ENCODE measurements at places on chromosomes 7 and 10. TPM values are rescaled to one million over a fixed set of nuclear protein-coding genes. Genes with fewer than 3 reads are reported as not detected.

GRCh38 chr10:819816-820215, 111.7 kb downstream of the LARP4B start:
- no peak for ATAC-seq

GRCh38 chr7:93015101-93015778, 102.5 kb downstream of the SAMD9 start:
- no peak for ATAC-seq

DNA sequence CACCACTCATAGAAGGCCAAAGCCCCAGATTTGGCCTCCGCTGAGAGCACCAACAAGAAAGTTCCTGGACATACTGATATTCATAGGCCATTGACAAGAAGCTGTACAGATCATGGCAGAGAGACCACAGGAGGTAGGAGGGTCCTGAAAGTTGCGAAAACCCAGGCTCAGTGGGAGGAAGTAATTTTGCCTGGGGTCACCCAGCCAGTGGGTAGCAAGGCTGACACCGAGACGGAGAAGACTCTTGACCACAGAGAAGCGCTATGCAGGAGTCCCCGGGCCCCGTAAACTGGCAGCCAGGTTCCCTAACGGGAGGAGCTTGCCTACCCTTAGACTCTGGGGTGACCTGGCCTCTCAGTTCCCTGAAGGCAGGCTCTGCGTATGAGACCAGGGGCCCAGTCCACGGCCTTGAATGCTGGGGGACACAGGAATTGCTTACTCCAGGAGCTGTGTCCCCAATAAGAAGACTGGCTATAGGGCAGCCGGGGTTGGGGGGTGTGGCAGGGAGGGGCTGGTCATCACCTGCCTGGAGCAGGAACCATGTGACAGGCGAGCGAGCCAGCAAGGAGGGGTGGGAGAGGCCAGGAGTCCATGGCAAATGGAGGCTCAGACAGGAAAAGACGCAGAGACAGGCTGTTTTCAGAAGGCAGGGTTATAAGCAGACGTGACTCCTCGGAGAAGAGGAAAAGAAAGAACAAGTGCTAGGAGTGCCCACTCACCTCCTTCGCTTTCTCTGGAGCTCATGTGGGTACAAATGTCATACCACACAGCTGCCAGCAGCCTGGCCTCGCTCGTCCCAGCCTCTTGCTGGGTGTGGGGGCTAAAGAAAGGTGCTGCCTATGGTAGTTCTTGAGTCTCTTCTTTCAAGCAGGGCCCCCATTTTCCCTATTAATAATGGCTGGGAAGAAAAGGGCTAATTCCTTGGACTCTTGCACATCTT, 24.6 kb upstream of the NPFFR1 start:
- no peak for ATAC-seq

SORCS3 gene
- 14.9 TPM for total RNA-seq

CCDC6 gene
- total RNA-seq = 16.4 TPM

SEMA3E gene
- total RNA-seq = 17.1 TPM

IKZF1 gene
- 1.5 TPM for total RNA-seq

FKBP9 gene
- total RNA-seq = 33.8 TPM

All from motor neuron (in vitro differentiated cells).